ENCODE measurements at places on chromosomes 2 and 18.

DNA sequence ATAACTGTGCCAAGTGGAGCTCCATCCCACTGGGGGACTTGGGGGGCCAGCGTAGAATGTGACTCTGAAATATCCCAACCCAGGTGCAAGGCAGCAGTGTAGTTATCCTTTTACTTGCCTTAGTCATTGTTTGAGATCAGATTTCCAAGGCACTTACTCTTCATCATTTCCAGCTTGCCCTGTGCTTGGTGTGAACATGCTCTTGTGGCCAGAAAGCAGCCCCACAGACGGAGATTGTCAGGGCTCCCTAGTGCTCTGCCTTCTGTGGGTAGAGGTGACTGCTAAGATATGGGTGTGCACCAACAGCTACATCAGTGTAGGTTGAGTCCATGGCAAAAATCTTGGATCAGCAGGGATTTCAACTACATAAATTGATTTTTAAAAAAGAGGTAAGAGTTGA is 2010.0 kb upstream of the PIK3C3 start:
- no peak for DNase-seq

DNA sequence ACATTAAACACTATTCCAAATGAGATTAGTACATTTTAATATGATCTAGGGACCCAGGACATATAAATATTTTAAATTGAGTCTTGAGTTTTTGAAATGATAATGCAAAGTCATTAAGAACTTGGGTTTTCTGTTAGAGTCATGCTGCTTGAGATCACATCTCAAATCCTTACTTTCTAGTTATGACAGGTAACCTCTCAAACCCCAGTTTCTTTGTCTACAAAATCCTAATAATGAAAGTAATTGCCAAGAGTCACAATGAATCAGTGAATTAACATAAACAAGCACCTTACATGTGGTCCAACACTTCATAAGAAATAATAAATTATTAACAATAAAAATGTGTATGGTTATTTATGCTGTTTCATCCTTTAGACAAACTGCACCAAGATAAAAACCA is 607.6 kb downstream of the LRP1B start:
- no peak for DNase-seq

- no peak for DNase-seq
Measured at GRCh38 chr2:111119822-111120252, 877 bp upstream of the BCL2L11 start.

GRCh38 chr2:157722580-157723234 is 94.0 kb upstream of the ACVR1C start:
- DNase-seq = no peak

DNA sequence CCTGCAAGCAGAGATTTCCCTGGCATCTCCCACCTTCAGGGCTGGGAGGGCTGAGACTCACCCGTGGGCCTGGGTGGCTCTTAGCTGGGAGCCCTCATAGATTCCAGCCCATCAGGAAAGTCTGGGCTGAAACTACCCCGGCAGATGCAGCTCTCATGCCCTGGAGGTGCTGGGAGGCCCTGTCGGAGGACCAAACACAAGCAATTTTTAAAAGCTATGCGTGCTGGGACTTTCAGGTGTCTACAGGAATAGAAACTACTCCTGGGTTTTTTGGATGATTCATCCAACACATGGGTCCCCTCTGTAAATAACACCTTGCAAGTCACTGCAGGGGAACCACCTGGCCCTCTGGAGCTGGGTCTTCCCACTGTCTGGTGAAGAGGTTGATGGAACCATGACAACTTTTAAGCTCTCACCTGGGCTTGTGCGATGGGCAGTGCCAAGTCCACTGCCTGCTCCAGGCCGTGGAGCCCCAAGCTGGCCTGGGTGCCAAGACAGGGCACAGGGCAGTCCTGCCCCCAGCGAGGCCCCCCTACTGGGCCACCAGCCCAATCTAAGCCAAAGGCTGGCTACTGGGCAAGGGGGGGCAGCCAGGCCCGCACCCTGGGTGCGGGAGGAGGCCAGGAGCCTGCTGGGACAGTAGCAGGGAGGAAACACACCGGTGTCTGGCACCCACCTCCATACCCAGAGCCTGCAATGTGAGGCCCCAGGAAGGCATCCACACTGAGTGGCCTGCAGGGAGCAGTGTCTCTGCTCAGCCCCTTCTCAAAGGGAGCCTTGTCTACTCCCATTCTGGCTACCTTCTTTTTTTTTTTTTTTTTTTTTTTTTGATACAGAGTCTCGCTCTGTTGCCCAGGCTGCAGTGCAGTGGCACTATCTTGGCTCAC is 1.1 kb upstream of the GPR55 start:
- DNase-seq = peak; percentile 17

- no peak for DNase-seq
Measured at GRCh38 chr18:40686836-40687235, 1268.2 kb upstream of the PIK3C3 start.

DNA sequence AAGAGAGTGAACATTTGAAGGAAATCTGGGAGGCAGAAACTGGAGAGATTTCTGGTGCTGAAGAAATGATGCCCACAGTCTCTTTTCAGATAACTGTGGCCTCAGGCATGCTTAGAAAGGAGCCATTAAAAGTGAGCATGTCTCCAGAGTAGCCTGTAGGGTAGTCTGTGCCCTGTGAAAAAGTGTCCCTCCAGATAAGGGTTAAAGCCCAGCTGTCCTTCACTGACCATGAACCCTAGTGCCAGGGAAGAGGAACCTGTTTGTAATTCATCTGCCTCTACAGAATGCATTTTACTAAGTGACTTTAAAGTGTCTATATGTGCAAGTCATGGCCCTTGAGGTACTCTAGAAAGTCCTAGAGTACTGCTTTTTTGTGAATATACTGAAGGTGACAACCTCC is 30.5 kb upstream of the EHBP1 start:
- no peak for DNase-seq

GRCh38 chr18:30920757-30921156 is 121.8 kb downstream of the DSC3 start:
- DNase-seq = no peak

- no peak for DNase-seq
Measured at GRCh38 chr2:33019796-33020195, 73.0 kb downstream of the LTBP1 start.

- DNase-seq = no peak
Measured at GRCh38 chr2:102660574-102660973, 41.2 kb downstream of the SLC9A2 start.

DNA sequence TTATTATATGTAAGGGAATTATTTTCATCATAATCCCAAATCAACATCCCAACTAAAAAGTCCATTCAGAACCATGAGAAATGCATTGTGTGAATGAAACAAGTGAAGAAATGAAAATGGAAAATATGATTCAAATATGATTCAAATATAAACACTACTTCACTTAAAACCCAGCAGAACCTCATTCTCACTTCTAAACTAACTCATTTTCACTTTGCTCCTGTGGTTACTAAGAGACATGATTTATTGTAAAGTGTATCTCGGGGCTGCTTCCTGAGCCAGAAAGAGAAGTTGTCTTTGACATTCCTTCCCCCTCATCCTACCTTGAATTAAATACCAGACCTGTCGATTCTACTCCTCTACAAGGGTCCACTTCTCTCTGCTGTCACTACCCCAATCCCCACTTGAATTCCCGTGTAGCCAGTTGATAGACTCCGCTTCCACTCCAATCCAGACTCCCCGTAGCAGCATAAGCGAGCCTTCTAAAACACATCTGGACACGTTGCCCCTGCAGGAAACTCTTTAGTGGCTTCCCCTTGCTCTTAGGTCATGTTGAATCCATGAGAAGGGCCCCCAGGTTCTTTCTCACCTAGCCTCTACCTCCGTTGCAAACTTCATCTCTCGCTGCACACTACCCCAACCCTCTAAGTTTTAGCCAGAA is 697.0 kb upstream of the ID2 start:
- DNase-seq = no peak

DNA sequence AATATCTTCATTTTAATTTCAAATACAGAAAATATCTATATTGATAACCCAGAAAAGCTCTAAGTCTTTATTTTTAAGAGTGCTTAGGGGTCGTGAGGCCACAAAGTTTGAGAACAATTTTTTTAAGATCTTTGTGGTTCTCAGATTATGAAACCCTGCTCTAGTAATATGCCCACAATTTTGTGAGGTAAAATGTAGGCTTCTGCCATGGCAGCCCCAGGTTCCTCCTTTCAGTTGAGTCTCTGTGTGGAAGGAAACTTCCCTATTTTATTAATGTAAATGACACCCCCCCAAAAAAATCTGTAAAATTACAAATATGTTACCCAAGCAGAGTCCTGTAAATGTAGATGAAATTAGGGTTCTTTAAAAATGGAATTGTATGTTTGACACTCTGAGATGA is 600.5 kb downstream of the SATB2 start:
- no peak for DNase-seq

DNA sequence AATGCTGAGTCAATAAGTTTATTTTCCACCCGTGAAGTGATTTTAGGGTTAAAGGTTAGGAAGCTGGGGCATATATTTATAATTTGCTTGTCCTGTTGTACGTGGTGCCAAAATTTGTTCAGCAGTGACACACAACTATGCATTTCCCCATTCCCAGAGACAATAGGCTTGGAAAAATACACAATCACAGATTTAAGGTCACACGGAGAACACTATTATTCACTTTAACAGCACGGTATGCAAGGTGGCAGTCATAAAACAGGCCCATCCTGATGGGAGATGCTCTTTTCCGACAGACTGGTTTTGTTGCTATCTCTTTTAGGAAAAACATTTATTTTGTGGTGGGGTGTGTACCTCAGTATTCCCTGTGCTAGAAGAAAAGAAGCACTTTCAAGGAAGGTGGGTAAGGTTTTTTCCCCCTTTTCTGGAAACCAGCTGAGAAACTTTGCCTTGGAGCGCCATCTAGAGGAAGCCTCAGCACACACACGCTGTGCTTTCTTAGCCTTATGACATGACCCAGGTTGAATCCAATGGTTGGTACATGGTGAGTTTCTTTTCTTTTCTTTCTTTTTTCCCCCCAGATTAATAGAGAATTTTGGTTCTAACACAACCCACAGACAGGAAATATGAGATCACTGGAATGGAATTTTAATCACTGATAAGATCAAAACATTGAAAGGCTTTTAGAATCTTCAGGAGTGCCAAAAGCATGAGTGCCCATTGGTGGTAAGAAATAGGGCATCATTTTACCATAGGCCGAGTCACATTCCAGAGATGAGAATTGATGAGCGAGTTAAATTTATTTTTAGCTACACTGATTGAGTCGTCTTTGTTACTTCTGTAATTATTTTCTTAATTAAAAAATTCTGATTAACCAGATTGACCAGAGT is 332.1 kb downstream of the AGPS start:
- peak; percentile 18 for DNase-seq

GRCh38 chr2:122081751-122082150 is 326.3 kb downstream of the TSN start:
- DNase-seq = no peak

DNA sequence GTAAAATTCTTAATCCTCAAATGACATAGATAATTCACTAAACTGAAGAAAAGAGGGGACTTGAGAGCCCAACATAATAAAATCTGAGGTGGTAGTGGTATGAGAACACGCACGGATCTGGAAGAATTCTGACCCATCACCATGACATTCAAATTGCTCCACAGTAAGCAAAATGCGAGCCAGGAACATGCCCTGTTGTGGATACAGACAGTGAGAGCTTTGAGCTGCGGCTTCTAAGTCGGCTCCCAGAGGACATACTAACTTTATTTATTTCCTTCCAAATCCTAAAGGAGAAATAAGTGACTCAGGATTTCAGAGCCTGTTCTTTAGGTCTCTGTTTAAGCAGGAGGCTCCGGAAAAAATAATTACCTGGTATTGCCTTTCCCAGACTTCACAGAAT is 143.4 kb upstream of the SMAD7 start:
- no peak for DNase-seq

DNA sequence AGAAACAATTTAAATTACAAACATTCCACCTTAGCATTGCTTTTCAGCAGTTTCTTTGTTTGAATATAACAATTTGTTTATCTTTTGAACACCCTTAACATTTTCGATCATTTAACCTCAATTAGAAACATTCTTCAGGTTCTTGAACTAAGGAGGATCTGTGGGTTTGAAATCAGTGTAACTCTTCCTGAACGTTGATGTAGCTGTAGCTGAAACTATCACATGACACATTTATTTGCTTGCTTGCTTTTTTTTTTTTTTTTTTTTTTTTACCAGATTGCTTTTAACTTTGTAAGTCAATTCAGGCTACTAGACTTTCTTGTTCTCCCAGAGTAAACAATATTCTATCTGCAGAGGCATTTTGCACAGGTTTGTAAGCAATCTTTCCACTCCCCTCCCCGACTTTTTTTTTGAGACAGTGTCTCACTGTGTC is 47.6 kb downstream of the GPD2 start:
- DNase-seq = no peak

DNA sequence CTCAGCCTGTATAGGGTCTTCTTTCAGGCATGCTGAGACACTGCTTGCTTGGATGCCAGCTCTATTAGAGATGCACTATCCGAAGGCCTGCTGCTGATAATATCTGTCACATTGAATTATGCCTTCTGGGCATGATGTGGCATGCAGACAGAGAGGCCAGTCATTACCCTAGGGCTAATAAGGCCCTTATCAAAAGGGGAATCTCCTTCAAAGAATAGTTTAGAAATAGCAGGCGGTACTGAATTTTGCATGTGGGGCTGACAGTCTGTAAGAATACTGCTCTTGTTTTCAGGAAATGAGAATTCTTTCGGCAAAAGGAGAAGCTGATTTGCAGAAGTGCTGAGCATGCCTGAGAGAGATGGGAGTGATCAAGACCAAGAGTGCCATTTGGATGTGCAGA is 13.1 kb upstream of the LHCGR start:
- no peak for DNase-seq

DNA sequence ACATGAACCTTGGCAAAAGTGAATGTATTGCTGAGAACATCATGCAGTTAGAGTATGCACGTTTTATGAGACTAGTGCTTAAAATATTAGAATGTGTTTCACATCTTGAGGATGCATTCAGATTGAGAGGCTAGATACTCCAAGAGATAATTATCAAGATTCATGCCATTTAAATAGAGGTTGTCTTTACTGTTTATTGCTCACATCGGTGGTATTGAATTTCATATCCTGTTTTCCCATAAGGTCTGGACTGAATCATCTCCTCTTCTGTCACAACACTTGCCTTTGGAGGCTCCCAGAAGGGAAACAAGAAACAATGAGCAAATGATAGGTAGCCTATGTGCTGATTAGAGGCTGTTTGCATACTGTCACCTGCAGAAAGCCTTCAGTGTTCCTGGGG is 83.8 kb downstream of the CLHC1 start:
- DNase-seq = no peak

- DNase-seq = no peak
Measured at GRCh38 chr2:21498016-21498415, 374.2 kb downstream of the TDRD15 start.

- no peak for DNase-seq
Measured at GRCh38 chr2:162025121-162025911, 48.7 kb downstream of the DPP4 start.

DNA sequence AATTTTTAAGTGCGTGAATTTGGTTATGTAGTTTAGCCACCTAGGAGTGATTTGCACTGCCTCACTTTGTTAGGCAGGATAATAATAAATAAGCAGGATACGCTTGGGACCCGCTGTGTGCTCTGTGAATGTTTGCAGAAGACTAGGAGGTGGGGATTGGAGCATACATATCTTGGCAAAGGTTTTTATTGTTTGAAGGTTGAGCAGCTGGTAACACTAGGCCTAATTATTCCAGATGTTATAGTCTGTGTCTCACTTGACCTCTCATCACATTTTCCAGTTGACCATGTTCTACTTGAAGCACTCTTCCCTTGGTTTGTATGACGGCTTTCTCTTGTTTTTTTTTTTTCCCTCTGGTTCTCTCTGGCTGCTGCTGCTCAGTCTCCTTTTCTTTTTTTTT is 42.7 kb downstream of the FHOD3 start:
- no peak for DNase-seq

- DNase-seq = no peak
Measured at GRCh38 chr2:14292964-14293363, 339.6 kb upstream of the LRATD1 start.
